ENCODE measurements at places on chromosomes 12 and 14.

DNA sequence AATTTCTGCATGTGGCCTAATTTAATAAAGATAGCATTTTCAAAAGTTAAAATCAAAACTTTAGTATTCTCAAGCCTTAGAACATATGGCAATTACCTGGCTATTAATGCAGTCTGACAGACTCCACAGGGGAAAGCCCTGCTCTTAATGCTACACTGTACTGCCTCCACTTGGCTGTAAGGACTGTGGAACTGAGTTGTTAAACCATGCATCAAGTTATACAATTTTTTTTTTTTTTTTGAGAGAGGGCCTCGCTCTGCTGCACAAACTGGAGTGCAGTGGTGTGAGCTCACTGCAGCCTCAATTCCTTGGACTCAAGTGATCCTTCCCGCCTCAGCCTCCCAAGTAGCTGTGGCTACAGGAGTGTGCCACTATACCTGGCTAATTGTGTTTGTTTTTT is 19.0 kb upstream of the NDUFA12 start:
- DNase-seq = no peak

- no peak for DNase-seq
Measured at GRCh38 chr12:2832550-2833127, 2.2 kb downstream of the NRIP2 start.

DNA sequence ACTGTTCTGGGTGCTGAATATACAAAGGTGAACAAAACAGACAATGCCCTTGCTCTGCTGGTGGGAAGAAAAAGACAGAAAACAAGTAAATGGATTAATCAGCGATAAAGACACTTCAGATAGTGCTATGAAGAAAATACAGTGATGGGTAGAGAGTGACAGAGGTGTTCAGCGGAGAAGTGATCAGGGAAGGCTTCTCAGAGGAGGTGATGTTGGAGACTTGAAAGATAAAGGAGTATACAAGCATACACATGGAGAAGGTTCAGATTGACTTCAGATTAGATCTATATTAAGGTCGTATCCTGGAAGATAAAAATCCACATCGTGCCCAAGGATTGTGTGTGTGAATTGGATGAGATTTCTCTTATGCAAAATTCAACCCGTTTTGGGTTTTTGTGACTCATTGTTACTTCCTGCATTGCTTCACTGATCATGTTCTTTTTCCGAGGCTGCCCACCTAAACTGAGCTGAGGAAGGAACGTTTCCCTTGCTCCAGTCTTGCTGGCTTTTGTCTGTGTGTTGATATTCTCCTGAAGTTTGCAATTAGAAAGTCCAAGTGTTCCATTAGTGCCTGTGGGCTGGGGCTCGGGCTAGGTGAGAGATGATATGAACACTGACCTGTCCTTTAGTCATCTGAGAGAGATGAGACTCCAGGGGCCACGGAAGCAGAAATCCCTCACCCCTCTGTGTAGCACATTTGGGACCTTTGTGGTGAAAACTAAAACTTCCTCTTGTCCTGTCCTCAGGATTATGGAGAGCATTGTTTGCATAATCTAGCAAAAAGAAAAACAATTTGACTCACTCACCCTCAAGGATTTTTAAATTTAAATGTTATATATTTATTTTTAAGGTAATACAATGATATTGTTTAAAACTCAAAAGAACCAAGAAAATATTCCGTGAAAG is 27.6 kb downstream of the PLXNC1 start:
- DNase-seq = no peak

- DNase-seq = no peak
Measured at GRCh38 chr14:44287858-44288257, 219.2 kb downstream of the FSCB start.

DNA sequence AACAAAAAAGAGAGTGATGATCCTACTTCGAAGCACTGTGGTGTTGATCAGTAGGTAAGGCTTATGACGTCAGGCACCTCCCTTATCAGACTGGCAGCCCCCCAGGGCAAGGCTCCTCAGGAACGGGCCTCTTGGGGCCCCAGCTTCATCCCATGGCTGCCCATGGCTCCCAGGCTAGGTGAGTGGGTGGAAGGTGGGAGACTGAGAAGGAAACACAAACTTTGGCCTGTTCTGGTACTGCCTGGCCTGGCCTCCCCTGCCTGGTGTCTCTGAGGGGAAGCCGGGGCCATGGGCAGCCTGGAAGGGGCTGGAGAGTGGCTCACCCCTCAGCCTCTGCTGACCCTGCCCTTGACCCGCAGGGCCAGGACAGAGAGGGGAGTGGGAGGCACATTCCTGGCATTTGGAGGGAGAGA is 38.9 kb downstream of the KRT80 start:
- DNase-seq = no peak

DNA sequence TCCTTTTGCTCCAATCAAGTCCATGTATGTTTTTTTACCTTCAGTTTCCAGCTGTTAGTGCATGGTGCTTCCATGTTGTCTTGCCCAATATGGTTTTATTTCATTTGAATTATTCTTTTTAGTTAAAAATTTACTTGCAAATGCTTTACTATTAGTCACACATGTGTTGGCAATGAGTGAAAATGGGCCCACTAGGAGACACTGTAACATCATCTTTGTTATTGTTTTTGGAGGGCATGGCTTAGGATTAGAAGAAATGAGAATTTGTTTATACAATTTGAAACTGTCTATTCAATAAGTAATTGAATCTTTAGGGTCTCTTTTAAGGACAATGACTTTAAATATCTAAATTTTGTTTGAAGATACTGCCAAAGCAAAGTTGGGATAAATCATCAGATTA is 133.7 kb downstream of the BRMS1L start:
- no peak for DNase-seq
